Chondrocyte (in vitro differentiated cells): ENCODE measurements at places on chromosomes 6 and 20.

- H3K36me3 ChIP-seq = no peaks in the 10 kb centered on the region
- no peak overlapping the region for H3K27ac ChIP-seq
- H3K4me3 ChIP-seq = no peak overlapping the region
- no peak for DNase-seq
- no peaks in the 10 kb centered on the region for H3K27me3 ChIP-seq
- no peaks in the 10 kb centered on the region for H3K4me1 ChIP-seq
Observed at GRCh38 chr6:77609106-77609505, 43.7 kb upstream of the MEI4 start.

GRCh38 chr6:33080127-33081089 is 4.6 kb downstream of the HLA-DPB1 start:
- peaks cover 25% of the 10 kb centered on the region for H3K27me3 ChIP-seq
- H3K4me1 ChIP-seq = peaks cover 12% of the 10 kb centered on the region
- no peak for DNase-seq
- H3K4me3 ChIP-seq = peak overlapping the region; percentile 76

GRCh38 chr20:53750827-53751619 is 157.4 kb upstream of the ZNF217 start:
- no peaks in the 10 kb centered on the region for H3K36me3 ChIP-seq
- H3K4me3 ChIP-seq = no peak overlapping the region
- H3K27me3 ChIP-seq = no peaks in the 10 kb centered on the region
- no peak for DNase-seq

GRCh38 chr6:71082033-71082650 is 125.3 kb upstream of the B3GAT2 start:
- no peak overlapping the region for H3K4me3 ChIP-seq
- DNase-seq = no peak
- H3K27me3 ChIP-seq = no peaks in the 10 kb centered on the region
- H3K27ac ChIP-seq = no peak overlapping the region

- no peaks in the 10 kb centered on the region for H3K27me3 ChIP-seq
- no peak overlapping the region for H3K27ac ChIP-seq
- no peak overlapping the region for H3K4me3 ChIP-seq
- no peak for DNase-seq
- no peaks in the 10 kb centered on the region for H3K36me3 ChIP-seq
- H3K4me1 ChIP-seq = peaks cover 3% of the 10 kb centered on the region
Observed at GRCh38 chr6:99333068-99333467, 16.4 kb downstream of the FAXC start.
